WTC11 (cell line): ENCODE measurements at places on chromosomes 7 and 10.

DNA sequence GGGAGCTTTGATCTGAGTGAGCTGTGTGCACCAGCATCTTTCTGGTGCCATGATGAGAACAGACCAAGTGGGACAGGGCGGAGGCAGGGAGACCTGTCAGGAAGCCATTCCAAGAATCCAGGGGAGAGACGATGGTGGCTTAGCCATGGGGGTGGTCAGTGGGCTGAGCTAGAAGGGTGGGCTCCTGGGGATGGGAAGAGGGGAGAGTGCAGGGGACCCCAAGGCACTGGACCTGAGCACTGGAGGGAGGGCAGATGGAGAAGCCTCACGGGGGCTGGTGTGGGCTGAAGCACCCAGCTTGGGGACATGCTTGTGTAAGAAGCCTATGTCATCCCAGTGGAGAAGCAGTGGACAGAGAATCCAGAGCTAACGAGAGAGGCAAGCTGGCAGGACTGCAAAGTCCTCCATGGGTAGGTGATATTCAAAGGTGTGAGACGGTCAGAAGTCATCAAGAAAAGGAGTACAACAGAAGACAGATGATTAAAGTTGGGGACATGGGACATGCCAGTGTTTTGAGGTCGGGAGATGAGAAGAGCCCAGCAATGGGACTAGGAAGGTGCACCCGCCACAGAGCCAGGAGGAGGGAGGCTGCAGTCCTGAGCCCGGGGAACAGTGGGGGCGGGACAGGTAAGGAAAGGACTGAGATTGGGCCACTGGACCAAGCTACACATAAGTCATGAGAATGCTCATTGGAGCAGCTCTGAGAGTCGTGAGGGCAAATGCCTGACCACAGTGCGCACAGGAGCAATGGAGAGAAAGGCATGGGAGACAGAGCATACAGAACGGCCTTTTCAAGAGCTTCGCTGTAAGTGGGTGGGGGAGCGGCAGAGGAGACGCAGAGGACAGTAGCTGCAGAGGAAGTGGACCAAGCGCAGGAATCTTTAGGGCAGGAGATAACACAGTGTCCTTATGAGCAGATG is 72.0 kb downstream of the GRID1 start:
- no peak for DNase-seq

DNA sequence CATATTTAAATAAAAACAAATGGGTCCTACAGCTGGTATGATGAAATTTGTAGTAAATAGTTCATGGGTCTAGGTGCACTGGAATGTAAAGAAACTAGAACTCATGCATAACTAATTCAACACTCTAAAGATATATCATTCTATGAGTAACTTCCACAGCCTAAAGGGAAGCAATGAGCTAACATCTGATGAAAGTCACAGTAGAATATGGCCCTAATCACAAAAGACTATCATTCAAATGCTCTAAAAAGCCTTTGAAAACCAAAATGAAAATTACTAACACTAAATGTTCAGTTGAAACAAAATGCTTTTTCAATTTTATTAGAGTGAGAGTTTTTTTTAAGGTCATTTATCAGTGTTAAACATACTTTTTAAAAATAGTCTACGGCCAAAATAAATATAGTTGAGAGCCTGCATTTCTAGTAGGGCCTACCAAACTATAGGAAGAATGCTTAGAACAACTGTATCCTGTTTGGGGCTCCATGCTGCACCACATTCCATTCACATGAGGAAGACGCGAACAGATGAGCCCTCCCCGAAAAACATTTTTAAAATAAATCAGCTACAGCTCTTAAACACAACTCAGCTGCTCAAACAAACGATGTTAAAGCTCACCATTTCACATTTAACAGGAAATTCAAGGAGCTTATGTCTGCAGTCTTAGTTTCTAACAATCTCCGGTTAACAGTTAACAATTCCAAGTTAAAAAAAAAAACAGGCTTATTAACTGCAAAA is 134.5 kb downstream of the NRBF2 start:
- DNase-seq = no peak

DNA sequence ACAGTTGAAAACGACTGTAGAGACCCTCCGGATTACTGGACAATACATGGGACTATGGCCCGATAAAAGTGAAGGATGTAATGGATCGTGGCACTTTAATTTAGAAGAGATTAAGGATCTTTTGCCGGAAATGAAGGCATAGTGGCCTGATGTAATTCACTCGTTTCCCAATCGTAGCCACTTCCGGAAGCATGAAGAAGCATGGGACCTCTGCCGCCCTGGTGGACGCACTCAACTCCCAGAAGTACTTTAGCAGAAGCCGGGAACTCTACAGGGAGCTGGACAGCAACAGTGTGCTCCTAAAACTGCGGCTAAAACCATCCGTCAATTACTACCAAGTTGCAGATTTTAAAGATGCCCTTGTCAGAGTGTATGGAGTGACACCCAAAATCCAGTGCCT is 59.6 kb upstream of the NUPR2 start:
- DNase-seq = no peak

DNA sequence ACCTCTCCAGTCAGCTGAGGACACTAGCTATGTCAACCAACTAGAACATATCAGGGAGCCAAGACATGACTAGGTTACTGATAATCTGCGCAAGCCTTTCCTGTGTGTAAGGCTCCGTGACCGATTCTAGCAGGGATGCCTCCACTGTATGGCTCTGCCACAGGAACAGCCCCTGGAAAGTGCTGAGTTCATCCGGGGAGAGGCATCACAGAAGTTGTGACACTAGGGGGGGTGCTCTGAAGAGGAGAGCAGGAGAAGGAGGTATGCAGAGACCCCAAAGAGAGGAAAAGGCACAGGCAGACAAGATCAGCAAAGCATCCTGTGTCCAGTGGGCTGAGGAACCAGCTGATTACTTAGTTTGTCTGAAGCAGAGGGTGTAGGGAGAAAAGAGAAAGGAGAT is 13.5 kb downstream of the UPP1 start:
- DNase-seq = no peak

GRCh38 chr7:664997-665735 is 61.3 kb upstream of the DNAAF5 start:
- peak; percentile 60 for DNase-seq

DNA sequence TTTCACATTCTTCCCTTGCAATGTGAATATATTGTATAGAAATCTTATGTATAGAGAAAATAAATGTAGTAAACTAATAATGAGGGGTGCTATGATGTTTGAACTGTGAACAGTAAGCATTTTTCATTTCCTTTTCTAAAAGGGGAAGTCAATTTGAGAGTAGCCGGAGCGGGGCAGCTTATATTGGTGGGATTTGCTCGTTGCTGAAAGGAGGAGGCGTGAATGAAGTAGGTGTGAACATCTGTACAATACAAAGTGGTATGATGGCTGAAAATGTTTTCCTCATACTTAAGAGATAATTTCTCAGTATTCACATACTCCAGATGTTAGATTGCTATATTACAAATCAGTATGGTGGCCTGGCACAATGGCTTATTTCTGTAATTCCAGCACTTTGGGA is 87.1 kb downstream of the SRI start:
- DNase-seq = no peak

DNA sequence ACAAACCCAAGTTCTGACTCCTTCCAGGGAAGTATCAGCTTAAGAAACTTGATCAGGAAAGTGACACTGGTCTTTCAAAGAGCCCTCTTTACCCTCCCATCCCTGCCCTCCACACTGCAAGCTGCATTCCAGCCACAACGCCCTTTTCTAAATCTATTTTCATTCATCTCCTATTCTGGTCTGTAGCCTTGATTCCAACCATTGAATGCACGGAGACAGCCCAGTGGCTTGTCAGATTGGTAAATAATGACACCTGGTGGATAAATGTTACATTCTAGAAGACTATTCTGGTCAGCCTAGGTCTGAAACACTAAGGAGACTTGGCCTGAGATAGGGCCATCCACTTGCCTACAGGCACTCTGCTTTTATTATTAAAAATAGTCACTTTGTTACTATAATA is 20.9 kb downstream of the MORN4 start:
- no peak for DNase-seq

DNA sequence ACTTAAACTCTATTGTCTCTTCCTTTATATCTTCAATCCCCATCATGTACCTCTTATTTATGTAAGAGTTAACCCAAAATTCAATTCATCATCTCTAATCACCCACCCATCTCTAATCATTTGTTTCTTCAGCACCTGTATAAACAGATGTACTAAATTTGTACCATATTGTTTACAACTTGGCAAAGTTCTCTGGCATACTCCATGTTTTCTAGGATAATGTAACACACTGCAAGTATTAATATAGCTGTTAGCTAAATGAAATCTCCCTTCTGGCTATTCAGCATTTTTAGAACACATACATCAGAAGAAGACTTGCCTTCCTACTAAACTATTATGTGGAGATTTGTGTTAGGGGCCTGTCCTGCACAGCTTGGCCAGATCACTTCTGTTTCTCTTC is 33.1 kb downstream of the MALSU1 start:
- no peak for DNase-seq

DNA sequence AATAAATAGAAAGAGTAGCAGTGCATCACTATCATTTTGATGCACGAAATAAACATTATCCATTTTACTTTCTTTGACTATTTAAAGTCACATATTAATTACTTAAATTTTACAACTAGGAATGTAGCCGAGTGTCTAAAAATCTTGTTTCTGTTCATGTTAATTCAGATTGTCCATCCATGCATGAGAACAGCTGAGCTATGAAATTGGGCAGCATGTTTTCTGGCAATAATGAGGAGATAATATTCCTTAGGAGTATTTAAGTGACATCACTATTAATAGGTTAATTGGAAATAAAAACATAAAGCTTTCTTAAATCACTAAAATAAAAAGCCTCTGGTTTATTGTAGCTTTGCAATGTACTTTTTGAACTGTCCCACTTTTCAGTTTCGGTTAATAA is 293.8 kb downstream of the PHTF2 start:
- no peak for DNase-seq
